GM18507 (cell line): ENCODE measurements at places on chromosomes 11 and 22.

DNA sequence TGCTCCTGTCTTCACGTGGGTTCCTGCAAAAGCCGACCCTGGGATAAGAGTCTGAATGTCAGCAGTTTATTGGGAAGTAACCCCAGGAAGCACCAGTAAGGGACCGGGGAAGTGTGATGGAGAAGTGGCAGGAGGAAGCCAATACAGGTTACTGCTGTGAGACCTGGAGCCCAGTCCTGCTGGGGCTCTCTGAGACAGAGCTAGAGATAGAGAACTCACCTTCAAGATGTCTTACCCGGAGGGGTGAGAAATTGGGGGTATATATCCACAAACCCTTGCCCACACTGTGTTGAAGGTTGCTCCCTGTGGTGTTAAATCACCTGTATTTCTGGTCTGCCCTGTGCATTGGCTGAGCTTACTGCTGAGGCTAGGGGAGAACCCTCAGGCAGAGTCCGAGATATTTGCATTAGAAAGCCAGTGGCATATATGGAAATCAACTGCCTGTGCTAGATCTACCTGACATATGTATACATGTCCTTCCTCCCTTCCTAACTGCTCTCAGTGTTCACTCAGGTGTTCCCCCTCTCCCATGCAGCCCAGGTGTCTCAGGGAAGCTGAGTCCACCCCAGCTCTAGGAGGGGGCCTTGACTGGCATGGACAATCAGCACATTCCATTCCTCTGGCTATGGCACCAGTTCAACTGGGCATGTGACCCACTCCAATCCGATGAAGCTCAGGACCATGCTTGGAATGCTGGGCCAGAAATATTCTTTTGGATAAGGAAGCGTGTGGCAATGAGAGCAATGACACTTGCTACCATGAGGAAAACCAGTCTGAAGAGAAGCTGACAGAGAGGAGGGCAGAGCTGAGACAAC is 6.8 kb upstream of the MICAL2 start:
- no peak for DNase-seq

GRCh38 chr11:66115638-66116301 is 45.7 kb downstream of the PACS1 start:
- no peak for DNase-seq

- no peak for DNase-seq
Measured at GRCh38 chr11:121389651-121390050, 62.5 kb upstream of the SORL1 start.

GRCh38 chr22:19723983-19724827 is 866 bp downstream of the GP1BB start:
- no peak for DNase-seq

- no peak for DNase-seq
Measured at GRCh38 chr11:58574881-58575280, 775 bp downstream of the LPXN start.

DNA sequence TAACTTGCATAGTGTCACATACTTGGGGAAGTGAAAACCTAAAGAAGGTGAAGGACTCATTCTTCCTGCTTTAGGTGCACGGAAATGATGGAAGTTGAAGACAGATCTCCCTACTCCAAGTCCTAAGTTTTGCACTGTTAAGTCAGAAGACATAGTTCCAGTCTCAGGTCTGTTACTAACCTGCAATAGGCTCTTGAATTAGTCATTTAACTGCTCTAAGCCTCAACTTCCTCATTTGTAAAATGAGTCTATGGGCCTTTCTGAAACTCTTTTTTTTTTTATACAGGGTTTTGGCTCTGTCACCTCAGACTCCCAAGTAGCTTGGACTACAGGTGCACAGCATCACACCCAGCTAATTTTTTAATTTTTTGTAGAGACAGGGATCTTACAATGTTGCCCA is 30.8 kb upstream of the POU2AF1 start:
- DNase-seq = peak; percentile 18

GRCh38 chr22:32861330-32861729 is 59.8 kb downstream of the TIMP3 start:
- DNase-seq = no peak

DNA sequence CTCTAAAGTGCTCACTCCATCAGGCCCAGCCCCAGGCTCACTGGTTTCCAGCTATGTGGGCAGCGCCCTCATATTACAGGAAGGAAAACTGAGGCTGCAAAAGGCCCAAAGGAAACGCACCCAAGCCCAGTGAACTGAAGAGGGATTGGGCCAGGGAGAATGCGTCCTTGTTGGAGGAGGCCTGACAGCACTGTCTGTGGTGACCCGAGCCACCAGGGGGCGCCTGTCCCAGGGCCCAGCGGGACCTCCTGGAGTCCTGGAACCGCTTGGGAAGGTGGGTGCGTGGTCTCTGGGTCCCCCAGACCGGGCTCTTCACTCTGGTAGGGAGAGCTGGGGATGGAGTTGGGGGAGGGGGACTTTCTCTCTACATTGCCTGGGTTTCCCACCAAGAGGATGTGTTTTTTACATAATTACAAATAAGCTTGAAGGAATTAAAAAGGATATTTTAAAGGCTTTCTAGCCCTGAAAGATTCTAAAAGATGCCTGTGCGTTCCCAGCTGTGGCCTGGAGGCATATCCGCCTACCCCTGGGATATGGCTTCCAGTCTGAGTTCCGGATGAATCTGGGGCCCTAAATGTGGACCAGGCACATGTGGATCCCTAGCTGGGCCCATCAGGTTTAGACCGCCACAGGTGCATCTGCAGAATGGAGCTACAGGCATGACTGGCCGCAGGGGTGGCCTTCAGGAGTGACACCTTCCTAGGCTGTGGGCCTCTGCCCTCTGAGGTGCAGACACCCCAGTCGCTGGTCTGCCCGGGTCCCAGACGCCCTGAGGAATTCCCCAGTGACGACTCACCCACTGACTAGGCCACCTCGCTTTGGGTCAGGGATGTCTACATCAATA is 4.2 kb downstream of the SPI1 start:
- peak; percentile 65 for DNase-seq

DNA sequence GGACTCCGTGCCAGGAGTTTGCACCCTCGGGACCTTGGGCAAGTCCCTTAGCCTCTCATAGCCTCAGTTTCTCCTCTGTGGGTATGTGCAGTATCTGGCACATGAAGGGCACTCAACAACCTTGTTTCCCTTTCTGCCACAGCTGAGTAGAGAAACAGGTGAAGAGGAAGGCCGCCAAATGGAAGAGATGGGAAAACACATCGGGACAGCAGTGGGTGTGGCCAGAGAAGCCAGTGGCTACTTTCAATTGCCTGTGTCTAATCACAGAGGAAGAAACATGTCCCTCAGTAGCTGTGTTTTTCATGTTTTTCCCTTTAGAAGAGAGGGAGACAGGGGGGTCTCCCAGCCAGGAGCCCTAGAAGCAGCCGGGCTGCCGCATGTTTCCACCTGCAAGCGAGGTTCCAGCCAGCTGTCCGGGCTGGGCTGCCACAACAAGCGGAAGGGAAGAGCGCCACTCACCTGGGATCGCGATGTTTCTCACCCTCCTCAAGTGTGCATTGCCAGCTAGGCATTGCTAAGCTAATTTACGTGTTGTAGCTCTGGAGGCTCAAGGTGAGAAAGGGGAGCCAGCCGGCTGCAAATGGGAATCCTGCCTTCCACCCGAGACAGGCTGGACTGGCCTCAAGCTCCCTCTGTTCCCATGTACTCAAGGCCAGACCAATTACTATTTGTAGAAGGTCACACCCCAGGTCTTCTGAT is 16.7 kb downstream of the ASPHD2 start:
- DNase-seq = no peak

GRCh38 chr11:100929377-100929776 is 200.2 kb downstream of the PGR start:
- DNase-seq = no peak

GRCh38 chr11:1669546-1670218 is 27.3 kb upstream of the KRTAP5-6 start:
- DNase-seq = no peak

DNA sequence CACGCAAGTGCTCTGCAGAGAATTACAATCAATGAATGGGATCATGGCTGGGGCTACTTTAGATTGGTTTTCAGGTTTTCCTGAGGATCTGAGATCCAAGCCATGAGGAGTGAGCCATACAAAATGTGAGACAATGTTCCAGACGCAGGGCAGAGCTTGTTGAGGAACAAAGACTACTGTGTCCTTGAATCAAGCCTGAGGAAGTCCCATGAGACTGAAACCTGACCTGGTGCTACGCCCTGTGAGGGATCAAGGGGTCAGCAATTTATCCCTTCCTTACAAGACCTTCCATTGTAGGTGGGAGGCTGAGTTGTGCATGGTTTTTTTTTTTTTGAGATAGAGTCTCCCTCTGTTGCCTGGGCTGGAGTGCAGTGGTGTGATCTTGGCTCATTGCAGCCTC is 2.1 kb downstream of the INCENP start:
- no peak for DNase-seq

- DNase-seq = no peak
Measured at GRCh38 chr11:119796363-119797060, 67.5 kb upstream of the NECTIN1 start.

DNA sequence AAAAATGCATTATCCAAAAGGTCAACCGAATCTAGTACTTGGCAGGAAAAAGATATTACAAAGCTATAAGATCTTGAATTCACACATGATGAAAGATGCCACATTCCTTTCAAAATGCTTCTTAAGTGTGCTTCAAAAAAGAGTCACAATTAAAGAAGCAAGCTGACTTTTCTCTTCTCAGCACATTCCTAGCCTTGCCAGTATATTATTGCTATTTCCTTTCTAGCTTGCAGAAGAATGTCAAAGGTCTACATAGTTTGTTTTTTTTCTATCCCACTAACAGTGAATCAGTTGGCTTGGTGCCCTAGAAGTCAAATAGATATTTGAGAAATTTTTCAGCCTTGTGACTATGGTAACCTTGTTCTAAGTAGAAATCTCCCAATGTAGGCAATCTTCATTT is 56.8 kb downstream of the GUCY1A2 start:
- no peak for DNase-seq

DNA sequence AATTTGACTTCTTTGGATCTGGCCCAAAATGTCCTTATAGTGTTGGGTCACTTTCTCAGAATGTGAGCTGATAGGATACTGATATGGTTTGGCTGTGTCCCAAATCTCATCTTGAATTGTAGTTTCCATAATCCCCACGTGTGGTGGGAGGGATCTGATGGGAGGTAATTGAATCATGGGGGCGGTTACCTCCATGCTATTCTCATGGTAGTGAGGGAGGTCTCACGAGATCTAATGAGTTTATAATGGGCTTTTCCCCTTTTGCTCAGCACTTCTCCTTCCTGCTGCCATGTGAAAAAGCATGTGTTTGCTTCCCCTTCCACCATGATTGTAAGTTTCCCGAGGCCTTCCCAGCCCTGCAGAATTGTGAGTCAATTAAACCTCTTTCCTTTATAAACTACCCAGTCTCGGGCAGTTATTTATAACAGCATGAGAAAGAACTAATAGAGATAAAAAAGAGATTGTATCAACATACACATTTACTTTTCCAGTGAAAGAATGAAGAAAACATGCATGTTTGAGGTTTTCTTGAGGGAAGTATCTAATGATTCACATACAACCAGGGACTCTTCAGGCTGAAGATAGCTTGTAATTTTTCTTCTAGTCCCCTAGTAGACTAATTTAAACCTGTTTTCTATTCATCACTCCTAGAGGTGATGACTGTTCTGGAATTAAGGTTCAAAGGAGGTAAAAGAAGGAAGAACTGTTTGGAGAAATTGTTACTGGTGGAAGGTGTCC is 17.3 kb upstream of the CSTF3 start:
- no peak for DNase-seq

GRCh38 chr22:46688949-46689348 is 49.1 kb downstream of the CERK start:
- DNase-seq = no peak

- no peak for DNase-seq
Measured at GRCh38 chr11:94449029-94449428, 44.6 kb downstream of the MRE11 start.

DNA sequence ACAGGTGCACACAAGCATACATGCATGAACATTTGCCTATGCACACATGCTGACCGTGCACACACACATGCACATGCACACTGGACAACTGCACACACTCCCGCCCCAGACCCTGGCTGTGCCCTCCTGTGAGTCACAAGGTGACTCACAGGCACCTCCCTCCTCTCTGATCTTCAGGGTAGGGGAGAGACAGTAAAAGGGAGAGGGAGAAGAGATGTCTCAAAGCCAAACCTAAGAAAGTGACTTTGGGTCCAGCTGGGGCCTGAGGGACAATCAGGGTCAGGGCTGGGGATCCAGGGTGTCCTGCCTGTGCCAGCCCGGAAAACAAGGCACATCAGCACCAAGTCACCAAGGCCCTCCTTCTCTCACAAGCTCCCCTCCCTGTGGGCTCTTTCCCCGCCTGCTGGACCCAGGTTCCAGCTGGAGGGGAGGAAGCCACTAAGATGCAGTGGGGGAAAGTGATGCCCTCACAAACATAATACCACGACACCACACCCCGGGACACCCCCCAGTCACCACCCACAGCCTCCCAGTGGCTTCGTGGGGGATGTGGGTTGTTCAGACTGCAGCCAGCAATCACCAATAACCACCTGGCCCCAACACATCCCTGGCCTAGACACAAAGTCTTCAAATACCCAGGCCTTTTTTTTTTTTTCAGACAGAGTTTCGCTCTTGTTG is 39.3 kb downstream of the PDGFB start:
- DNase-seq = peak; percentile 37

- DNase-seq = no peak
Measured at GRCh38 chr22:43435851-43436811, 24.3 kb downstream of the MPPED1 start.

DNA sequence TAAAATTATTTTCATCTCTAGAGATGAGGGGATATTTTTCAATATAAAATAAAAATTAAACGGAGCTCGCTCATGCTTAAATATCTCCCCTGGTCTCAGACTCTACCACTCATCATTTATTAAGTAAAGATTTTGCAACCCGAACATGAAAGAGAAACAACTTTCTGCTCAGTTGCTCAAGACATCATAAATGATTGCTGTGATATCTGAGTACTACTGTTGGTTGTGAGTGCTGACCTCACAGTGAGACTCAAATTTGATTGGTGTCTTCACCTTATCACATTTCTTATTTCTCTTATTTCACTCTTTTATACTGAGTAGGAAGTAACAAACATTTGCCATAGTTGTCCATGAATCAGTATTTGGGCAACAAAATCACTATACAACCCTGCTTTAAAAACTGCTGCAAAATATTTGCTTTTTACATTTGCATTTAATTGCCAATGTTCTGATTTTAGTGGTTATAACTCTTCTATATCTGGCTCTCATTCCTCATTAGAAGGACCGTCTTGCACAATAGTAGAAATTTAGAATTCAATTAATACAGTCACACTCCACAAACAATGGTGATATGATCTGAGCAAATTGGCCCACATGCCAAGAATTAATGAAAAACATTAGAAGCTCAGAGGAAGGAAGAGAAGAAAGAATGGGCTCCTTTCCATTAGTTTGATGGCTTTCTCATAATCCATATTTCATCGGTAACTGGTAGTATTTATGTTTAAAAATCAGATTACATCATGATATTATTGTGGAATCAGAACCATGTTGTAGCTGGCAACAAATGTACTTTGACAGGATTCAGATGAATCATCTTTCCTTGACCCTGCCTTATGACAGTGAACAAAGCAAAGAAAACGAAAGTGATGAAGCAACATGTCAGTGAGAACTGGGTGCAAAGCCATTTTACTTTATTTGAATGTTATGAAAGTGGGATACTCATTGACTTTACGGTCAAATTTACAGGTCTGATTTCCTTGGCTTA is 973.6 kb upstream of the TENM4 start:
- no peak for DNase-seq

GRCh38 chr11:65424205-65425104 is 1.9 kb downstream of the NEAT1 start:
- DNase-seq = no peak

- no peak for DNase-seq
Measured at GRCh38 chr11:58289266-58289665, 21.2 kb upstream of the OR10W1 start.
